Camera-type eye (tissue), 1 donor: ENCODE measurements at places on chromosomes 5 and 9. TPM values are rescaled to one million over a fixed set of nuclear protein-coding genes. Genes with fewer than 3 reads are reported as not detected.

Gene BTNL8
- total RNA-seq = not detected

Gene IL9
- total RNA-seq = not detected

Gene FAM169A
- 92.8 TPM for total RNA-seq

Gene CDX1
- total RNA-seq = not detected

Gene S100Z
- not detected for total RNA-seq

Gene EIF4E1B
- total RNA-seq = 0.55 TPM

Gene ZDHHC11
- 10.3 TPM for total RNA-seq

Gene ARSK
- 14.5 TPM for total RNA-seq

Gene ZNG1F
- 20.1 TPM for total RNA-seq

Gene FYB1
- total RNA-seq = 6.3 TPM

Gene LHX3
- total RNA-seq = 18.5 TPM

Gene SNCAIP
- total RNA-seq = 25.5 TPM

Gene RICTOR
- 132 TPM for total RNA-seq

Gene PCDHB10
- total RNA-seq = 12.9 TPM
